ENCODE measurements at places on chromosomes 5 and 9.

DNA sequence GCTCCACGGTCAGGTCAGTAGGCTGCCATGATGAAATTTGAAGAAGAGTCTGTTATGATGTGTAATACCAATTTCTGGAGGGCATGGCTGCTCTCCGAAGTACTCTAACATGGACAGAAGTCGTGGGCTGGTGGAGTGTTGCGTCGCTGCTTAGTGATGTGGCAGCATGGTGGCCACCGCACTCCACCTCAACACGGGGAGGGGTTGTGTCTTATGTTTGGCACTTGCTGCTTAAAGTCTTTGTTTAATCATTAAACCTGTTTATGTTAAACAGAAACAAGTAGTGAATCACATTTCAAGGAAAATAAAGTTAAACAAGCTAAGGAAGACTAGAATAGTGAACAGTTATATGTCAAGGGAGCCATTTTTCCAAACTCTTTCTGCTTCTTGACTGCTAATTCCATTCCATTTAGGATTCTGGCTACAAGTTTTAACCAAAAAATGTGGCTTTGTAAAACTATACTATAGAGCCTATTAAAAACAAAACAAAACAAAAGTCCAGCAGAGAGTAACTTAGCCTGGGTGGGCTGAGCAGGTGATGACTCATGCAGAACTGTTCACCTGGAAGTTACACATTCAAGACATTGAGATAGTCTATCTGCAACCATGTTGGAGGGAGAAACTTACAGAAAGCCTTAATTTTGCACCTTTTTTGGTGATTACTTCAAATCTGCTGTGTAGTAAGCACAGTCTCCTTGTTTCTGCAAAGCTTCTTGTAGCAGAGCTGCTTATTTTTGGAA, 9.5 kb downstream of the HABP4 start:
- no peak for DNase-seq

GRCh38 chr5:27473307-27474046, 435.1 kb upstream of the CDH9 start:
- DNase-seq, result no peak

DNA sequence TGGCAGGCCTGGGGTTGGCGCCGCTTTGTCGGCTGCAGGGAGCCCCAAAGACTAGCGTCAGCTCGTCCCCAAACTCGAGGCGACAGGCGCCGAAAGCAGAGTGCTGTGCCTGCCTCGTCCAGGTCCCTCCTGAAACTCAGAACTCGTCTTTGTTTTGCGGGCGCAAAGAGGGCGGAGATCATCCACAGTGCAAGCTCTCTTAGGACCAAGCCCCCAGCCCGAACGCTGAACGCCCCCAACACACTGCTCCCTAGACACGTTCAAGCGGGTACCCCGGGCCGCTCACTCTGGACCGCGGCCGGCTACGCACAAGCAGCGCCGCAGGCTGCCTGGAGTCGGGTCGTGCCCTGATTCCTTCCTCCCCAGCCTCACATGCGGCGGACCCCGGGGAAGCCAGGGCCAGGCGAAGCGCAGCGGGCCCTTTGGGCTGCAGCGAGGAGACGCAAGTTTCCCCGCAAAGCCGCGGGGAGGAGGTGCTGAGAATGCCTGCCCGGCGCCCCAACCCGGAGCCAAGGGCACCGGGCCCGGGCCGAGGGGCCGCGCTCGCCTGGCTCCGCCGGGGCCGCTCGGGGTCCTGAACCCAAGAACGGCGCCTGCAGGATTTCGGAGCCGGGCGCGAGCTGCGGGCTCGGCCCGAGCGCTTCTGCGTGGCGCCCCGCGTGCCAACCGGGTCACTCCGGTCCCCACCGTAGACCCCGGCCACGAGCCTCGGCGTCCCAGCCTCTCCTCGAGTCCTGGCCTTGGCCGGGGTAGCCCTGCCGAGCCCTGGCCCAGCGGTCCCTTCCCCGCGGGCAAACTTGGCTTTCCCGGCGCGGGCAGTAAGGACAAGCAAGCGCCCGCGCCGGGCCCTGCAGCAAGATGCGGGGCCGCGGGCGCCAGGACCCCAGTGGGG, 738 bp downstream of the FSTL4 start:
- peak; percentile 25 for DNase-seq

DNA sequence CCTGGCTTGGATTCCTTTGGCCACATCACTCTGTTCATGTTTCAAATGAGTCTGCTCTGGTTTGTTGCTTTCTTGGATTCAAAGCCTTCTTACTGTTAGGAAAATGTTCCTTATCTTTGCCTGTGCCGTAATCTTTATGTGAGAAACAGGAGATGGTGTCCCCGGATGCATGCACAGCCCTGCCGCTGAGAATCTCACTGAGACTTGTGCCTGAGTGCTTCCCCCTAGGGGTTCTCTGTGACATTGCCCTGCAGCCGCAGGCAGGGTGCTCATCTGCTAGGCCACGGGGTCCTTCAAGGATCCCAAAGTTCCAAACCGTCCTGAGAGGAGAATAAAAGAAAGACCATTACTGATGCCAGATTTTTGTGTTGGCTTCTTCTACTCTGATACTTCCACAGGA, 81.4 kb upstream of the ANKRD55 start:
- no peak for DNase-seq

DNA sequence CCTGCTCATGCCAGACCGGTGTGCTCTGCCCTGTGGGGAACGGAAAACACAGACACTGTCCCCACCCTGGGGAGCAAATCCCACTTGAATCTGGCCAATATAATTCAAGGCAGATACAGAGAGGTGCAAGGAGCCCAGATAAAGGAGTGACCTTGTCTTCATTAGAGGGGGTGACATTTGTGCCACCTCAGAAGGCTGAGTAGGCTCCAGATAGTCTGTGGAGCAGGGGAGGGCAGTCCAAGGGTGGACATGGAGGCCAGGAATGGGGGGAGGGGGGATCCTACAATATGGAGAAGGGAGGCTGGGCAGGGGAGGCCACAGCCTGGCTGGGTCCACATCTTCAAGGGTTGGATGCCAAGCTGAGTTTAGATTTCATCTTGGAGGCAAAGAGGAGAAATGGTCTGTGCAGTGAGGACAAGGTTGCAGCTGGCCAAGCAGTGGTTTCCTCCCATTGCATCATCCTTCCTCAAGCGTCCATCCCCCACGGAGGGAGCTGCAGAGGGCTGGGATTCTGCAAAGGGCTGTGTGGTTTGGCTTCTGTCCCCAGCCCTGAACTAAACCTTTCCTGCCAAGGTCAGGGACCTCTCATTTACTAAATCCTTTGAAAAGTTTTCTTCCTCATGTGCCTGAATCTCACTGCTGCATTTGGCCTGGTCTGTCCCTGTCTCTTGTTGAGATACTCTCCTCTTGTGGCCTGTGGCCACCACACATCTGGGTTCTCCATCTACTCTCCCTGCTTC, 60.1 kb downstream of the GALNT12 start:
- DNase-seq, result peak; percentile 79

DNA sequence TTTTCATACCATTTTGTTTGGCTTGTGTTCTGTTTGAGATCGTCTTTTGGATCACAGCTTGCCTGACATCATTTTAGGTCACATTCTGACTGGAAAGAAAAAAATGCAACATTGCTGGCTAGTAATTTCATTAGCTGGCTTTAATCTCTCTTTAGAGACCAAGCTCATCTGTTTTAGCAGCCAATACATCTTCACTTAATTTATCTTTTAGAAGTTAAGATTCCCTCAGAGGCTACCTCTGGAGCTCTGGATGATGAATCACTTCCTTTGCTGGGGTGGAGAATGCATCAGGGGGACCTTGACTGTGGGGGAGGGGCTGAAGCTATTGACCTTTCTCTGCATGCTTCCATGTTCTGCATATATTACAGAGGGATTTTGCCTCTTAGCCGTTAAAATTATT, 181.5 kb upstream of the OTULINL start:
- peak; percentile 75 for DNase-seq

- DNase-seq, result no peak
Observed at GRCh38 chr9:133888809-133889491, 103.2 kb downstream of the VAV2 start.

DNA sequence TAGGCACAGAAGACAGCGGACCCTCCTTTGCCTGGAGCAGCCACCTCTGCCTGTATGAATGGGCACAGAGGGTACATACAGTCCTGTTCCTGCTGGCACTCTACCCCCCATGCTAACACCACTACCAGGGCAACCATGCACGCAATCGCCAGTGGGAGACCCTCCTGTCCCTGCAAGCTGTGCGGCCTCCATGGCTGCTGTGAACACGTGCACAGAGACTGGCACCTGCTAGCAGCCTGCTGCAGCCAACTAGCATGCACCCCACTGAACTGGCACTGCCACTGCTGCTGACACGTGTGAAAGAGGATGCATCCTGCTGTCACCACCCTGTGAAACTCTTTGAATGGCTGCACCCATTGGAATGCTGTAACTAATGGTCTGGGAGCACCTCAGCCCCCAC, 885.2 kb upstream of the ARRDC3 start:
- DNase-seq, result no peak

- peak; percentile 81 for DNase-seq
Observed at GRCh38 chr5:126002222-126002897, 420.8 kb upstream of the GRAMD2B start.

GRCh38 chr5:65903581-65903980, 22.8 kb upstream of the ERBIN start:
- no peak for DNase-seq

- no peak for DNase-seq
Observed at GRCh38 chr5:10866913-10867312, 105.9 kb upstream of the DAP start.

DNA sequence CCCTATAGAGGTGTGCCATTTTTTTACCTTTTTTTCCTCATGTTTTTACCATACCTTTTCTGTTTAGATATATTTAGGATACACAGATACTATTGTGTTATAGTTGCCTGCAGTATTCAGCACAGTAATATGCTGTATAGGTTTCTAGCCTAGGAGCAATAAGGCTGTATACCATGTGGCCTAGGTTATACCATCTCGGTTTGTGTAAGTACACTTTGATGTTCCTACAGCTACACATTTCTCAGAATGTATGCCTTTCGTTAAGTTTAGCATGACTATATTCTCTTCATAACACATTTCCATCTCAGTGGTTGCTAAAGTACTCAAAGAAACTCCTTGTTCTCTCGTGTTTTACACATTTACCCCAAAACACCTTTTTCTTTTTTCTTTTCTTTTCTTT, 23.0 kb downstream of the UBE2D2 start:
- DNase-seq, result no peak

DNA sequence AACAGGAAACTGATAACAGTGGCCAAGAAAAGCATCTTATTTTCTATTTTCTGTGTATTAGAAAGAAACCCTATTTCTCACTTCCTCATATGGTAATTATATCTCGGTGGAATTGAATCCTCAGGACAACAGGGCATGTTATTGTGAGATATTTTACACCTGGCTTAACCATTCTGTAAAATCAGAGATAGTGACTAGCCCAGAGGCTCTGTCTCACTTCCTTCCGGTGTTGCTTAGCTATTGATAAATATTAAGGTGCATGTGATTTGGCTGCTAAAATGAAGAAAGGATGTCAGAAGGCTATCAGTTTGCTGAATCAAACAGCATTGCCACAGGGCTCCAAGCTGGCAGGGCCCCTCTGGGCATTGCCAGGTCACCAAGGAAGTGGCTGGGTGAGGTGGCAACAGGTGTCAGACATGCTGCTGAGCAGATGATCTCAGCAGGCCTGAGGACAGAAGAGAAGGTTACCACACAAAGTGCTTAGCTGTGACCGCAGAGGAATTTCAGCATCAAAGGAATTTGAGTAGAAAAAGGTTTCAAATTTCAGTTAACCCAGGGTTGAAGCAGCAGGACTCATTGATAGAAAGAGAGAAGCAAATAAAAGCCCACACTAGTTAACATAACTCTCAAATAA, 330.7 kb downstream of the PDE4D start:
- DNase-seq, result no peak

- DNase-seq, result no peak
Observed at GRCh38 chr5:142844866-142845265, 74.7 kb downstream of the ARHGAP26 start.

GRCh38 chr5:68682400-68683160, 411.2 kb upstream of the SLC30A5 start:
- no peak for DNase-seq

- no peak for DNase-seq
Observed at GRCh38 chr9:35074791-35075190, 2.4 kb upstream of the VCP start.

- no peak for DNase-seq
Observed at GRCh38 chr5:73694089-73694488, 68.1 kb downstream of the ARHGEF28 start.

GRCh38 chr5:156825688-156826087, 24.4 kb upstream of the PPP1R2B start:
- no peak for DNase-seq
